ENCODE measurements at places on chromosomes 1 and 21. TPM values are rescaled to one million over a fixed set of nuclear protein-coding genes. Genes with fewer than 3 reads are reported as not detected.

DNA sequence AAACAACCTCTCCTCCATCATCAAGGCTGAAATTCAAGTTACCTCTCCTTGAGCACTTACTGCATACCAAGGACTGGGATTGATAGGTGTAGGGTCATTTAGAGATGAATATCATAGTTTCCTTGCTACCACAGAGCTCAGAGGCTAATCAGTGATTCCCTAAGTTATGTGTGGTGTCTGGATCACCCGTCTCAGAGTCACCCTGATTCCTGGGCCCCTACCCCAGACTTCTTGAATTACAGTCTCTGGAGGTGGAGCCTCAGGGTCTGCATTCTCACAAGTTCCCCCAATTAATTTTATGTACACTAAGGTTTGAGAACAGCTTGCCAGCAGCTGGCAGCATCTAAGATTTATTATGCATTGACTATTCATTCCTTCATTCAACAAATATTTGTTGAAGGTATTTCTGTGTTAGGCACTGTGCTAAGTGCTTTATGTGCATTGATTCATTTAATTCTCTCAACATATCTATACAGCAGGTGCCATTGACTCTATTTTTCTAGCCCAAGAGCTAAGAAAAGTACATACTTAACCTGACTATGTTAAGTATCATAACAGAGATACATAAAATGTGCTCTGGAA, 182.9 kb upstream of the FGGY start:
- no peak for DNase-seq

DNA sequence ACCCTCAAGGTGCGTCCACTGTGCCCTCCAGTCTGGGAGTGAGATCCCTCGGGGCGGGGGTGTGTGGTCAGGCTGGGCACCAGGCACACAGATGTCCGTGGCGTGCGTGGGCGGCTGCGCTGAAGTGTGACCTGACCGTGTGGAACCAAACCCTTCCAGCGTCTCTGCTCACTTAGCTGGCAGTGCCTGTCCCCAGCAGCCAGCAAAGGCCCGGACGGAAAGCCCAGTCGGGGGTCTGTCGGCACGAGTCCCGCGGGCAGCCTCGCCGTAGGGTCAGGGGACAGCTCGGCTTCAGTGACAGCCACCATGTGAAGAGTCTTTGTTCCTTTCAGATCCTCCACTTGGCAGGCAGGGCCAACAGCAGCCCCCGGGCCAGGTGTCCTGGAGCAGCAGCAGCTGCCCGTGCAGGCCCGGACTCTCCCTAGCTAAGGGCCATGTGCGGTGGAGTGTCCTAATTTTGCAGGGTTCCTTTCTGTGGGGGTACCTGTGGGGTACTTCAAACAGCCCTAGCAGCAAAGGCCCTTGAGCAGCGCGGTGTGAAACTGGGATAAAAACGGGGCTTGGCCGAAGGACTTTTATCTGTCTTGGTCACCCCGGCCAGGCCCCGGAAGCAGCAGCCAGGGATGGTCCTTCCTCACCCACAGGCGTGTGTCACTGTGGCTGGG, 11.6 kb downstream of the TTLL10 start:
- no peak for DNase-seq

The SSR2 gene
- total RNA-seq: 233 TPM

The PGD gene
- 423 TPM for total RNA-seq
